ENCODE measurements at places on chromosomes 16 and 17.

GRCh38 chr17:11871773-11872172 is 125.5 kb downstream of the ZNF18 start:
- no peak for DNase-seq

DNA sequence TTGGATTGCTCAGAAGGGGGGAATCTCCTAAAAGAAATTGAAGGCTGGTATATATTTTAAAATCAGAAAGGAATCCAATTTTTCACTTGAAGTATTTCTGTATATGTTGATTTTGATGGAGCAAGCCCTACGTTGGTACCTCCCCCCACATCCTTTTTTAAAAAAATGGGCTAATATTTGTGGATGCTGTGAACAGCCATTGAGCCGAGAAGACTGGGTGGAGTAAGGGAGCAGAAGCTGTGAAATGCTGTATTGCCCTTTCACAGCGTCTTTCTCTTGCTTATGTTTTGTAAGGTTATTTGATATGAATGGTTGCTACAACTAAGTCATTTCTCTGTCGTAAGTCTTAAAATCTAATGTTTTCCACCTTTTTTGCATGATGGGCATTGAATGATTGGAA is 2.3 kb downstream of the PAFAH1B1 start:
- no peak for DNase-seq

DNA sequence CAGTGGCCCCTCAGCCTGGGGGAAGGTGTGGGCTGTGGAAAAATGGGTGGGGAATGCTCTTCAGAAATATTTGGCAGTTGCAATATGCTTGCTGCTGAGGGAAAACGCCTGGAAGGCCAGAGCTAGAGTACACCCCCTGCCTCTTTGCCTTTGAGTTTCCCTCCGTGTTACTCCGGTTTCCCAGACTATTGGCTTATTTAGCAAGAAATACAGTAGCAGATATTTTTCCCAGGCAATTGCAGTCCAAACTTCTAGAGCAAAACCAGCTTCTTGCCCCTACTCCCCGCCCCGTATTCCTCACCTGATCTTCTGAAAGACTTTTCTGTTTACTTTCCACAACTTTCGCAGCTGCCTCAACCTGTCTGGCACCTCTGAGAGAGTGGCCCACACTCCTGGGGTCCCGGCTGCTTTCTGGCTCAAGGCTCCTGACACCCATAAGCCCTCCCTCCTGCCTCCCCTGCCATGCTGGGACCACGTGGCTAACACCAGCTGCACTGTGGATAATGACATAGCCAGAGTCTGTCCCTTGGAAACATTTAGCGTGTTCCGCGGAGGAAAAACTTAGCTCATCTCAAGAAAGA is 45.8 kb upstream of the HELZ start:
- no peak for DNase-seq

DNA sequence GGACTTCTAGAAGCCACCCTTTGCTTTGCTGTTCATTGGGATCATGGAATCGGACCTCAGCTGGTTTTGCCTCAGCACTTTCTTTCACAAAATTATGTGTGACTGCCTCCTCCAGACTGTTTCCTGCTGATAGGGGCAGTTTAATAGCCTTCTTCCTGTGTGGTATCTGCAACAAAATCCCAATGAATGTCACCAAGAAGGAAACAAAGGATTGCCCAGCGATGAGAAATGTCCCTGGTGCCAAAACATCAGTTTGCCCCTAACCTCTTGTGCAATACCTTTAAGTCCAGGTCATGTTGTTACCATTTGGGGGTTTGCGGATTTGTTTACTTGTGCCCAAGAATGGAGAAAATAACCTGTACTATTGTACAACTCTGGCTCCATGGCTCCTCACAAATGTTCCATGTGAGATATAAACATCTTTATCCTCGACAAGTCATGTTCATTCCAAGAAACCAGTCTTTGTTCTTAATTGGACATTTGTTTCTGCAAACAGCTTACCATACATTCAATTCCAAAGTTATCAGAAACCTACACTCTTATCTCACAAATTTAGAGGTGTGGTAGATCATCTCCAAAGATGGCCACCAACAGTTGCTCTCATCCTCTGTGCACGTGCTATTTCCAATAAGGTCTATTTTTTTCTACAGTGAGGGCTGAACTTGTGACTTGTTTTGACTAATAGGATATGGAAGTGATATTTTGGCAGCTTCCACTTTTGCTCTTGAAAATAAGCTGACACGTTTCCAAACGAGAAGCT is 14.8 kb downstream of the TAC4 start:
- no peak for DNase-seq

DNA sequence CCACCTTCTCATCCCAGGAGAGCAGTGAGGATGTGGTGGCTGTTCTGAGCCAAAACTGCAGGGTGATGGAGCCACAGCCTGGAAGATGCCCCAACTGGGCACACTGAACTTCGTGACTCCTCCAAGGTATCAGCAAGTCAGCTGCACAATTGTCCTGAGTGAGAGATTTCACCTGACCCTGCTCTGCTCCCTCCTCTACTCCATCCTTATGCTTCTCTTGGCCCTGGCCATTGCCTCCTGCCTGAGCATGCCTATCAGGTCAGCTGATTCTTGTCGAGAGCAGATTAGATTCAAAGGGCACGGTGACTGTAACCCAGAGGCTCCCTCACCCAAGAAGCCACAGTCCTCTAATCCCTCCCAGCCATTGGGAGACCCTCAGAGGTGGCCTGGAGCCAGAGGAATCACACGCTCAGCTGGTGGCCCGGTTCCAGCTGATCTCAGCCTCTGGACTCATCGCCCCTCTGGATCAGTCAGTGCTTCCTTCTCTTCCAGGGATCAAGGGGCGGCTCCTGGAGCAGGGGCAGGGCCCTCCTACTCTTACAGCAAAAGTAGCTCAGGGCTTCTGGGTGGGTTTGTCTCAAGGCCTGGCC is 7.0 kb upstream of the CYB561 start:
- DNase-seq, result no peak

DNA sequence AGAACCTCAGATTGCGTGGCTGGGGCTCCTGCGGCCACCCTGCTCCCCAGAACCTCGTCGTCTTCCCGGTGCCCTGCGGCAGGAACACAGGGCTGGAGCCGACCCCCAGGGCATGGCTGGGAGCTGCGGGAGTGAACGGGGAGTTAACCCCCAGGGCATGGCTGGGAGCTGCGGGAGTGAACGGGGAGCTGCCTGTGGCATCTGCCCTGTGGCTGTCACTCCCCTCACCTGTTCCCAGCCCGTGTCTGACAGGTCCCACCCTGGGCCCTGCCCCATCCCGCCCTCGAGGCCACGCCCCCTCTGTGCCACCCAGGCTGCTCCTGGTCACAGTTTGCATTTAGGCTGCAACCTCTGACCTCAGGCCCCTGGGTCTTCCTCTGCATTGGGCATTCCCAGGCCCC is 39.4 kb upstream of the ACSF3 start:
- no peak for DNase-seq

DNA sequence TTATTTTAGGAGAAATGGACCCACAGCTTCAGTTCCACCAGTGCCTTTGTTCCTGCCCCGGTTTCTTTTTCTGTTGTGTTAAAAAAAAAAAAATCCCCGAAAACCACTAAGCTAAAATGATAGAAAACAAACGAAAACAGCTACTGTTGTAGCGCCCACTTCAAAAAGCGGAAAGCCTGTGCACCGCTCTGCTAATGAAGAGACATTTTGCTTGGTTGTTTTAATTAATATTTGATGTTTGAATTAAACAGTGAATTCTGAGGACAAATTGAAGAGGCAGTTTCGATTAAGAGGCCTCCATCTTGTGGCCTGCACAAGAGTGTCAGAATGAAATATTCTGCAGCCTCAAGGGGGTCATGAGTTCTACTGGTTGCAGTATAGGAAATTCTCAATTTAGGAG is 186.7 kb downstream of the RPTOR start:
- DNase-seq, result no peak

GRCh38 chr16:54657058-54657708 is 273.5 kb upstream of the IRX5 start:
- DNase-seq, result no peak

GRCh38 chr16:87924811-87925670 is 11.3 kb downstream of the CA5A start:
- no peak for DNase-seq

GRCh38 chr16:86665319-86665675 is 86.9 kb downstream of the FOXL1 start:
- DNase-seq, result no peak

DNA sequence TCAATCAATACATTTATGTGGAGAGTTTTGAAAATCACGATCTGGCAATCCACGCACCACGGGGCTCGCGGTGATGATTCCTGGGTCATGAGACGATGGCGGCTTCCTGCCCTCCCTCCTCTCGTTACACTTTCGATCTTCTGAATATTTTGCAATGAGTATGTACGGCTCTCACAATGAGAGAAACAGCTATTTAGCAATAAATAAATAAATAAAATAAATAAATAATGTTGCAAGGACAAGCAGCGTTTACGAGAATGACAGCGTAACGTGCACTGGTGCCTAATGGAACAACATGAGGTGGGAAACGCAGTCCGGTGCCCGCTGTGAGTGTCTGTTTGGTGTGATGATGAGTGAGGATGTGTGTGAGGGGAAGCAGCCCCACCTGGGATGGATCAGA is 46.7 kb upstream of the JPH3 start:
- DNase-seq, result no peak

DNA sequence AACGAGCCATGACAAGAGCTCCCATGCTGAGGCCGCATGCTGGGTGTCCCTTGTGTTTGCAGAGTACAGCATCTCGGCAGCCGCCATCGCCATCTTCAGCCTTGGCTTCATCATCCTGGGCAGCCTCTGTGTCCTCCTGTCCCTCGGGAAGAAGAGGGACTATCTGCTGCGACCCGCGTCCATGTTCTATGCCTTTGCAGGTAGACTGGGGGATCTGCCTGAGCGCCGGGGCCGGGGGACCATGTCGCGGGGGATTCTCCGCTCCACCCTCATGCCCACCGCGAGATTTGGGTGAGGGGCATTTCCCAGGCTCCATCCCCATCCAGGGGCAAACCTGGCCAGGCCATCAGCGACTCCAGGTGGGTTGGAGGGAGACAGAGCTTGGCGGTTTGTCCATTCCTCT is 10.7 kb downstream of the CACNG1 start:
- DNase-seq, result no peak

- no peak for DNase-seq
Measured at GRCh38 chr16:87098976-87099720, 218.0 kb downstream of the C16orf95 start.

DNA sequence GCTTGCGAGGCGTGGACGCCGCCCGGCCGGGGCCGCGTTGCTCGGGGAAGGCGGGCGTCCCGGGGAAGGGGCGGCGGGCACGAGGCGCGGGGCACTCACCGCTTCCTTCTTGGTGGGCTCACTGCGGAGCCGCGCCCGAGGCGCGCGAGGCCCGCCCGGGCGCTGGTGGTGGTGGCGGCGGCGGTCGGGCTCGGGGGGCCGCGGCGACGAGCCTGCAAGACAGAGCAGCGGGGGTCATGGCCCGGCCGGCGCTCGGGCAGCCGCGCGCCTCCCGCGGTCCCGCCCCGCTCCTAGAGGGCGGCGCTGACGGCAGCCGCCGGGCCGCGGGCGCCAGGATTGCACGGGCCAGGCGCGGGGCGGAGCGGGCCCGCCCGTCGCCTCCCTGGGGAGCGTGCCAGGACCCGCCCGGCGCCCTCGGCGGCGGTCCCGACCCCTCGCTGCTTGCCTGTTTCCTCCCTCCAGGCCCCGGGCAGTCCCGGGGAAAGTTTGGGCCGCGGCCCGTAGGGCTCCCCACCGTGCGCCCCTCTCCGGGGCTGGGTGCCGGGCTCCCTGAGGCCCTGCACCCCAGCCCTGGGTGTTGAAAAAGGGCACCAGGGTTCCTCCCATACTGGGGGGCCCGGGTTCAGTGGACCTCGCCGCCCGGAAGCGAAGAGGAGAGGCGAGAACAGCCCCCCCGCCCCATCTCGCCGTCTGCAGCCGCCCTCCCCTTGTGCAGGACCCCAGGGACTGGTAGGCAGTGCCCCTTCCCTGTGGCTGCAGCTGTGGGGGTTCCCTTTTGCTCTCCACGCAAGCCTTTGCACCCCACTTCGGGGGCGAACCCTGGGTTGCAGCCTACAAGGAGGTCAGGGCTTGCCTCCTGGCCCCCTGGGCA is at the start of gene C16orf74:
TSS of gene C16orf74 (minus strand) at position 270 of the 871 bp plus-strand sequence. CDS start 15,879 bp downstream, outside the sequence.
- DNase-seq, result no peak

GRCh38 chr16:56294579-56294978 is 103.3 kb downstream of the GNAO1 start:
- no peak for DNase-seq

DNA sequence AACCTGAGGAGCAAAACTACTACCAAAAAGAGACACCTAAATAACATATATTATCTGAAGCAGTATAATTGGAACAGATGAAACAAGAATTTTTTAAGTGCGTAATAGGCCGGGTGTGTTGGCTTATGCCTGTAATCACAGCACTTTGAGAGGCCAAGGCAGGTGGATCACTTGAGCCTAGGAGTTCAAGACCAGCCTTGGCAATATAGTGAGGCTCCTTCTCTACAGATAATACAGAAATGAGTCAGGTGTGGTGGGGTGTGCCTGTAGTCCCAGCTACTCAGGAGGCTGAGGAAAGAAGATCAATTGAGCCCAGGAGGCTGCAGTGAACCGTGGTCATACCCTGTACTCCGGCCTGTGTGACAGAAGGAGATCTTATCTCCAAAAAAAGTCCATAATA is 294.2 kb upstream of the AXIN2 start:
- no peak for DNase-seq

- DNase-seq, result no peak
Measured at GRCh38 chr17:39923836-39924690, 3.3 kb downstream of the ORMDL3 start.

GRCh38 chr17:7195971-7196370 is 16.8 kb upstream of the ASGR1 start:
- no peak for DNase-seq

DNA sequence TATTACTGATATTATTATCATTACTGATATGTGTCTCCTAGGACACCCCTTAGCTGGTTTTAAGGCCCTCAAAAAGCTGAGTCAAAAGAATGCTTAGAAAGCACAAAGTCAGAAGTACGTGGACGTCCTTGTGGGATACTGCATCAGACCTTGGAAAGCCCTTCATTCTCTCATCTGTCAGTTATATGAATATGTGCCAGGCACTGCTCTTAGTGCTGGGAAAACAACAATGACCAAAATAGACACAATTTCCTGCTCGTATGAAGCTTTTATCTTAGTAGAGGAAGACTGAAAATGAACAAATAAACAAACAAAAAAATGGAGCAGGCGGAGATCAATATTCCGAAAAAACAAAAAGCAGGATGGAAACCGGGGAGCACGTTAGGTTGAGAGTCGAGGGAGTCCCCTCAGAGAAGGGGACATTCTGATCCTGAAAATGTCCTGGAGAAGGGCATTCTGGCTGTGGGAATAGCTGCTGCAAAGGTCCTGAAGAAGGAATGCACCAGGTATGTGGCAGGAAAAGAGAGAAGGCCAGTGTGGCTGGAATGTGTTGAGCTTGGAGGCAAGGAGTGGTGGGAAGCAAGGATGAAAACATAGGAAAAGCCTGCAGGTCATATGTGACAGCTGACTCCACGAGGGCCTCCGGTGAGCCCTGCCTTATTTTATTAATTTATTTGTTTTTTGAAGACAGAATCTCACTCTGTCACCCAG is 15.5 kb upstream of the TMEM94 start:
- DNase-seq, result no peak

- no peak for DNase-seq
Measured at GRCh38 chr17:78674595-78675315, 97.6 kb upstream of the DNAH17 start.

All from stimulated activated CD8-positive, alpha-beta memory T cell treated with anti-CD3 and anti-CD28 coated beads, Interleukin-2, amount 100 ng/mL, for 1 hour (primary cell).